ENCODE measurements at places on chromosomes 11 and 22.

- peak; percentile 50 for DNase-seq
These were observed 35.1 kb upstream of the SUSD2 start for GRCh38 chr22:24146194-24146616.

DNA sequence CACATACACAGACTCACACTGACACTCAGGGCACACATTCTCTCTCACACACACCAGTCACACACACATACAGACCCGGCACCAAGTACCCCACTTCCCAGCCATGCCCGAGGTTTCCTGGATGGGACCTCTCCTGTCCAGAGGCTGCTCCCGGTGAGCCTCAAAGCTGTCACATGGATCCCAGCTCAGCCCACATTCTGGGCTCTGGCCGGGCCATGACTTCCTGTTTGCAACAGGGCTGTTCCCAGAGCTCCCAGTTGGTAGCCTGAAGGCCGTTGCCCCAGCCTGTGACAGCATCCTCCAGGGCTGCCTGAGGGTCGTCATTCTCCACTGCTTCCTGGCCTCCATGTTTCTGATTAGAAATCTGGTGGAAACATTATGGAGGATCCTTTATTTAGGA, 14.6 kb upstream of the CYP2D6 start:
- DNase-seq = no peak

DNA sequence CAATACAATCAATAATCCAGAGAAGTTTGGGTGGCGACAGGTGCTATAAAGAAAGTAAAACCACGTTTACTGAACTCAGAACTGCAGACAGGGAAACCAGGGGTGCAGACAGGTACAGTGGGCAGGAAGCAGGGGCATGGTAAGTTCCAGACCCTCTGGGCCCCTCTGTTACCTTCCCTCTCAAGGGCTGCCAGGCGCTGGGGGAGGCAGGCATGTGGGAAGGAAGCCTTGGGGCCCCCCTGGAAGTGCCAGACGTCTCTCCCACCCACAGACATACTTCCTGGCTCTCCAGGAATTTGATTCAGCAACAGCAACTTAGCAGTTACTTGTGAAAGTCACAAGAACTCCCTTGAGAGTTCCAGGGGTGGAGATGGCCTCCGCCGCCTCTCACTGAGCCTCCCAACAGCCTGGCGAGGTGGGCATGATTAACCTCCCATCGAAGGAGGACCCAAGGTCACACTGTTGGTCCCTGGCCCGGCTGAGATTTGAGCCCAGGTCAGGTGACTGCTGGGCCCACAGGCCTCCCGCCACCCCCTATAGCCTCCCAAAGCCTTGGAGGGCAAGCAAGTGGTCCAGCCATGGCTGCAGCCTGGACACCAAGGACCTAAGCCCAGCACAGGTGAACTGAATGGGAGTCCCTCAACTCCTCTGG, 14.1 kb upstream of the TSKU start:
- DNase-seq = peak; percentile 31

DNA sequence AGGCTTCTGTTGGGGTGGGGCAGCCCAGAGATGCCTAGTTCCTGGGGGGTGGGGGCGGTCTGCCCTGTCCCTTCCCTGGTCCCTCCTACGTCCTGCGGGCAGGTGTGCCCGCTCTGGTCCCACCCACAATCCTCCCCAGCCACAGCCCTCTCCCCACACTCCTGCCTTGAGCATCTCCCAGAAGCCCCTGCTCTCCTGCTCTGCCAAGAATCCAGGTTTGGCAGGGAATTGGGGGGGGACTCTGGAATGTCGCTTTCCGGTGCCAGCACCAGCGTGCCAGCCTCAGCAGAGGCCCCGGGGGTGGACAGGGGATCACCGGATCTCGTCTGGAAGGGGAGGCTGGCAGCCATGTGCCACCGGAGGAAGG, 11.4 kb upstream of the PDGFB start:
- DNase-seq = no peak

GRCh38 chr11:125398994-125399640, 96.9 kb downstream of the FEZ1 start:
- no peak for DNase-seq

GRCh38 chr11:57491371-57492061, 24.0 kb downstream of the SLC43A1 start:
- DNase-seq = peak; percentile 84

DNA sequence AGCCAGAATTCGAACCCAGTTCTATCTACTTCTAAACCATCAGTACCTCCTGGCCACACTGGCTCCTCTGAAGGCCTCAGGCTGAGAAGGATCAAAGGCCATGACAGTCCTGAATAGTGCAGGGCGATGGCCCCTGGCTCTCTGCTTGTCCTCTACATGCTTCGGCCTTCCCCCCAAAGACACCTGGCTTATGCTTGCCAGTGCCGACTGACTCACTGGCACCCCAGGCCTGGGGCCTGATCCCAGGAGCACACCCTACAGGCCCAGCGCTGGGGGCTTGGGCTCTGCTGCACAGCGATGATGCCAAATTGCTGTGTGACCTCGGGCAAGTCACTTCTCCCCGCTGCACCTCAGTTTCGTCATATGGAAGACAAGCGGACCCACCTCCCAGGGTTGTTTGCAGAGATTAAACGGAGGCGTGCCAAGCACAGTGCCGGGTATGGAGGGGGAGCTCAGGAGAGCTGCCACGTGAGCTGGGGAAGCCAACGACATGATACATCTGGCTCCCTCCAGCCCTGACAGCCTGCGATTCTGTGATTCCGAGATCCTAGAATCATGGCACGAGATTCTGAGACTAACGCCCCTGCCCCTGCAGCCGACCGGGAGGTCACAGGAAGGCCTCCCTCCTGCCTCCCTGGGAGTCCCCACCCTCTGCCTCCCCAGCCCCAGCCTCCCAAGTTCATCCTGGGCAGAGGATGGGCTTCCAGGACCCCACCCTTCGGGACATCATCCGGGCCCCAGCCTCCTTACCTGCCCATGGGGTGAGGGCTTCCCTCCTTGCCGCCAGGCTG, 1.0 kb downstream of the SSTR3 start:
- no peak for DNase-seq

DNA sequence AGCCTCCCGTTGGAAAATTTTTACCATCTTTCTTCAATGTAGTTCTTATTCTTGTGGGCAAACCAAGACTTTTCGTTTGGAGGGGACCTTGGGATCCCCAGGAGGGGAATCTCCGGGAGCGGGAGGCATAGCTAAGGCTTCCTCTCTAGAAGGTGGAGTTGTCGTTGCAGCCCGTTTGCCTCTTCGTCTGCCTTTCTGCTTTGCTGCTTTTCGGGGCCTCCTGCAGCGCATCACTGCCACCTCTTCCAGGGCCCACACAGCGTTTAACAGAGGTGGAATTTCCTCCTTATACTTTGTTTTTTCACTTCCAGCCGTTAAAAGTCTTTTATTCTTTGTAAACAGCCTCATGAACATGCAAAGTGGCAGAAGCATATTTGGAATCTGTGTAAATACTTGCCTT, 3.5 kb upstream of the IFITM3 start:
- no peak for DNase-seq

DNA sequence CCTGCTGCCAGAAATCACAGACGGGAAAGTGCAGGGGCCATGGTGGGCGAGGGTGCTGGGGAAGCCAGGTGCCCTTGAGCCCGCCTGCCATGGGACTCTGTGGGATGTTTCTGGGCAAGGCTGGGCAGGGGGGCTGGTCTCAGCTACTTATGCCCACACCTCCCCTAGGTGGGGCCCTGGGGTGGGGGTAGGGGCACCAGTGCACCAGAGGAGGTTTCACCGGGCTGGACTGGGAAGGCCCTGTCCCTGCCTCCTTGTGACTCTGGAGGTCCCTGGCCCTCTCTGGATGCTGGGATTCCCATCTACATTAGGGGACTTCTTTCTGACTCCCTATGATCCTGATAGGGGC, 75.2 kb upstream of the WNT11 start:
- DNase-seq = no peak

DNA sequence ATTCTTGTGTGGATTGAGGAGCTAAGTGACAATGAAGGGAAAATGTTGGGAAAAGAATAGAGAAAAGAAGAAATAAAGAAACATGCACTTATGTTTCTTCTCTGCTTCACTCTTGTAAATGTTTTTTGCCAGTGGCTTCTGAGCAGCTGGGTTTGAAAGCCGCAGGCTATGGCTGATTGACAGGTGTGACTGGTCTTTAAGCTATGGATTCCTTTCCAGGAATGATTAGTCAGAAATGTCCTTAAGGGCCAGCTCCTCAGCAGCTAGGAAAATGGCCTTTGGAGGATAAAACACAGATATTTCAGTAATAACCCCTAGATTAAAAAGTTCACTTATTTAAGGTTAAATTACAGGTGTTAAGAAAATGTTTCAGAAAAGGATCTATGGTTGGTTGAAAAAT, 6.5 kb upstream of the USP28 start:
- DNase-seq = no peak

- no peak for DNase-seq
These were observed 478.8 kb upstream of the RAG2 start for GRCh38 chr11:37076866-37077265.

DNA sequence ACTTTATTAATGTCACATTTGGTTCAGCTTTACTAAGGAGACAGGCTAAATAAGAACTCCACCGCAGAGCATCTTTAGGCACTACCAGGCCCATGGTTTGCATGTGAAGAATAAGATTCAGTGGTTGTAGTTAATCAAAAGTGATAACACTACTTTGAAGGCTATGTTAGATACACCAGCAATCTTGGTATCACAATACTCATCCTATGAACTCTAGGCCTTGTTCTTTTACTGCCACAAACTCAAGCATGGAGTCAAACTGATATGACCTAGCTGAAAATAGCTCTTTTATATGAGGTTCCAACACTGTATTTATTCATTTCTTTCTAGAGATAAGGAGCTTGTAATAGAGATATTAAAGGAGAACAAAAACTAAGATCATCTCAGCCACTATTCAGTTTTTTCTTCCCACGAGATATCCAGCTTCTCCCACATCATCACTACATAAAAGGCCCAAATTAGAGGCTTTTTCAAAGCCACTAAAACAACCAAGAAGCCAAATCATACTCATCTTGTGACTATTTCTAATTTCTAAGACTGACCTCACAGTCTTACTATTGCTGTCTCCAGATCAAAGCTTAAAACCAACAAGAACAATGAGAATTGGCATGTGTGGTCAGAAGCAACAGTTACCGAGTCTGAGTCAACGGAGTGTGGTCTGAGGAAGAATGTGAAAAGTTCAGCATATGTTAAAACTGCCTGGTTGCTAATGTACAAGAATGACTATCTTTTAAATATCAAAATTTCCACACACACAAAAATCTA, 25.1 kb upstream of the GUCY1A2 start:
- peak; percentile 4 for DNase-seq

- no peak for DNase-seq
These were observed 21.5 kb upstream of the GSTP1 start for GRCh38 chr11:67561971-67562619.

- no peak for DNase-seq
These were observed 9.8 kb upstream of the DNAJB13 start for GRCh38 chr11:73940801-73941570.

GRCh38 chr11:73145986-73146575, 4.0 kb upstream of the FCHSD2 start:
- DNase-seq = no peak

DNA sequence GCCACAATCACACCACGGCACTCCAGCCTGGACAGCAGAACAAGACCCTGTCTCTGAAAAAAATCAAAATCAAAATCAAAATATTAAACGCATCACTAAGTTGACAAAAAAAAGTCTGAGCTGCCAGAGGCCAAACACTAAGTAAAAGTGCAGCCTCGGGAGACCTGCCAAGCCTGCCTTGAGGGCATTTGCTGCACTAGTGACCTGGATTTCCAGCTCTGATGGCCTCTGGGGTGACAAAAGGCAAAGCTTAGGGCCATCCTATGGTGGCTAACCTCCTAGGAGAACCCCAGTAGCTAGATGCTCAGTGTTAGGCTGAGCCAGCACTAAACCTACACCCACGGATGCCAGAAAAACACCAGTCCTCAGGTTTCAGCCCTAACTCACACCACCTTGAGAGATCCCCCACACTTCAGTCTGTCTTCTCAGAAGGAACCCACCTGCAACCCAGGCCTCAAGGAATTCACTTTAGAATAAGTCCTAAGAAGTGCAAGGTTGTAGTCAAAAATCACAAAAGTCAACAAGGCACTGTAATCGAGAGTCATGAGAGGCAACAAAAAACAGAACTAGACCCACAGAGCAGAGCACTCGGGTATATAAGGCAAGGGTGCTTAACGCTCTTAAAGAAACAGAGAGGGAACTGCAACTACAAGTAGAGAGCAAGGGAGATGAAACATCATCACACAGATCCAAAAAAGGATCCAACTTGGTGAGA, 28.6 kb downstream of the GNB1L start:
- no peak for DNase-seq

DNA sequence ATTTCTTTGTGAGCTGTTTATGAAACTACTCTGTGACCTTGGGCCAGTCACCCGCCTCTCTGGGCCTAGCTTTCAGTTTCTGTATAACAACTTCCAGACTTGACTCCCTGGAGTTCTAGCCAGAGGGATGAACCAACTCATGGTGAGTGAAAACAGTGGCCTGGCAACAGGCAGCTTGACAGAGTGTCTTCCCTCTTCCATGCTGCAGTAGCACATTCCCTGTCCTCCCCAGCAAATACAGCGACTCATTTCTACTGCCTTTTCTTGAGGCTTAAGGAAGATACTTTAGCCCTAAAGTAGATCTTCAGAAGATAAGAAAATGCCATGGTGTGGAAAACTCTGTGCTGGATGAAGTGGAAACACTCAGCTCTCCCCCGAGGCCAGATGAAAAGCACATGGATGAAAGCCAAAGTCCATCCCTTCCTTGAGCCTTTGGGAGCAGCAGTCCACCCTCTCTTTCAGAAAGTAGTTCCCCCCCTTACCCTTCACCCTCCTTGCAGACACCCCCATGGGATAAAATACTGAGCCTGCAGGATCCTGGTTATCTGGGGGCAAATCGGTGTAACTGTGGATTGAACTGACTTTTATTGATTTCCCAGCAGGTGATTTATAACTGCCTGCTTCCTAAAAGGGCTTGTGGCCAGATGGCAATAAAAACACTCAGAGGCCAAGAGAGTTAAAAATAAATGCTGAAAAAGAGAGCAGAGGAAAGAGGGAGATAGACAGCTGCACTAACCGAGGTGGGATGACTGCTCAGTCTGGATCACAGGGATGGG, 24.1 kb downstream of the IRAG1 start:
- peak; percentile 46 for DNase-seq

GRCh38 chr11:10412266-10412665, 42.8 kb upstream of the AMPD3 start:
- no peak for DNase-seq

DNA sequence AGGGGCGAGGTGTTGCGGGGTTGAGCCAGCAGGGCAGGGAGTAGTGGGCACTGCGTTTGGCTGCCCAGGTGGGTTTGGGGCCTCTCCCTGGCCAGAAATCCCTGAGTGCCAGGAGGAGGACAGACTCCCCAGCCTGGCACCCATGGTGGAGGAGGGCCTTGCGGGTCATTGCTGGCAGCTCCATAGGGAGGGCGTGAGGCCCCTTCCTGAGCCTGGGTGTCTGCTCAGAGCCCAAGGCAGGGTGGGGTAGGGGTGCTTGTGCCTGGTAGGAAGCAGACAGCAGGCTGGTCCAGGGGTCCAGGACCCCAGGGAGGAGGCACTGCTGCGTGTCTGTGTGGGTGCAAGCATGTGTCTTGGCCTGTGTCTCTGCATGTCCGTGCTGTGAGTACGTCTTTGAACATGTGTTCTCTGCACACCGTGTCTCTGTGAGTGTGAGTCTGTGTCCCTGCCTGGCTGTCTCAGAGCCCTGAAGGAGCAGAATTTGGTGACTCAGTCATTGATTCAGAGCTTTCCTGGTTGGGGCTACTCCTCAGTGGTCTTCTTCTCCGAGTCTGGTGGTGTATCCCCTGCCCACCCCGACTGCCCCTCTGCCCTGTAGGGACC, 3.9 kb downstream of the TSPAN4 start:
- peak; percentile 24 for DNase-seq

- no peak for DNase-seq
These were observed 274.3 kb downstream of the JRKL start for GRCh38 chr11:96664110-96664509.
